ENCODE measurements at places on chromosomes 13 and 19.

DNA sequence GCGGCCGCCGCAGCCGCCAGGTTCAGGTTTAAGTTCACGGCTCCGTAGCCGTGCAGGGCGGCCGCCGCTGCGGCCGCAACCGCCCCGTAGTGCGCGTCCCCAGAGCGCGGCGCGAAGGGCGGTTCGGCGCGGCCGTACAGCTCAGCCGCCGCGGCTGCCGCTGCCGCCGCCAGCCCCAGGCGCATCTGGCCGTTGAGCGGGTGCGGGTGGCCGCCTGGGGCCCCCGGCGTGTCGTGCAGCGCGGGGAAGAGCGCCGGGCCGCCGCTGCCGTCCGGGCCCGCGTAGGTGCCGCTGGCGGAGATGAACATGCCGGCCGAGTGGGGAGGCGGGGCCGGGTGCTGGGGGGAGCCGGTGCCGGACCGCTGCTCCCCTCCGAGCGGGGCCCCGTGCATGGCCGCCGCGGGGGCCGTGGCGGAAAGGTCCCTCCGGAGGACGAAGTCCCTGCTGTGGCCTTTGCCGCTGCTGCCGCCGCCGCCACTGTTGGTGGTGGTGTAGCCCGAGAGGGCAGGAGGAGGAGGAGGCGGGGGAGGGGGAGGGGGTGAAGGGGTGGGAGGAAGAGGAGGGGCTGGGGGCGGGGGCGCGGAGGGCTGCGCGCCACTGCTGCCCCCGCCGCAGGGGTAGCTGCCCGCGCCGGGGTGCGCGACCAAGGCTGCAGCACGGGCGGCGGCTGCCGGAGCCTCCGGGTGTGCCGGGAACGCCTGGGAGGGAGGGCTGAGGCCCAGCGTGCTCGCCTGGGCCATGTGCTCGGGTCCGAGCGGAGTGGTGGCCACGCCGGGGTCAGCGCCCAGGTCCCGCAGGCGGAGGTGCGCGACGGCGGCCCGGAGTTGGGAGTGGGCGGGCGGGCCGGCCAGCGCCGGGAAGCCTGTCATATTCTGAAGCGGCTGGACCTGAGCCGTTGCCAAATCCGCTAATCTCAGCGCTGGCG is 654 bp downstream of the ZIC5 start:
- DNase-seq, result no peak

DNA sequence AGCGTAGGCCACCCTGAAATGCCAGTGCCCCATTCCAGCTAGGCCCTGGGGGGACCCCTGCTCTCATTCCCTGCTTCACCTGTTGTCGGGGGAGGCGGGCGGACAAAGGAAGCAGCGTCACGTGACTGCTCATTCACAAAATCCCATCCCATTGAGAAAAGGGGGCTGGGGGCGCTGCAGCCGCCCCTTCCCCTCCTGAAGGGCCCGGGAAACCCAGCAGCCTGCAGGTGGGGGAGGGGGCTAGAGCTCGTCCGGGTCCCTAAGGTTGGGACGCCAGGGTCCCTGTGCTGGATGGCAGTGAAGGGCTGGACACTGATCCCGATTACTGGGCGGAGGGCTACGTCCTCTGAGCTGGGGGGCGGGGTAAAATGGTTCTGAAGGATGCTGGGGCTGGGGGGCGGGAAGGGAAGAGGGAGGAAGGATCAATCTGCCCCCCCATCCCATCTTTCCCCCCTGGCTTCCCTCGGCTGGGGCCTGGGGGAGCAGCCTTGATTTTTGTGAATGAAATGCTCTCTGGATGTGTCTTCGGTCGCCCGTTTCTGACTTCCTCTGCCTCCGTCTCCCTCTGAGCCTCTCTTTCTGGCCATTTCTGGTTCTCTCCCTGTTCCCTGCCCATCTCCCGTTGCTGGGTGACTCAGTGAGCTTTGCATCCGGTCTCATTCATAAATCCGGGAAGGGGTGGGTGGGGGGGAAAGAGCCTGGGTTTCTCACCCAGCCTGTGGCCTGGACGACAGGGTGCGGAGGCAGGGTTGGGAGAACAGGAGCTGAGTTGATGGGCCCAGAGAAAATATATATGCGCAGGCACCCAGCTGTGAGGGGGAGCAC is 816 bp downstream of the SPRED3 start:
- no peak for DNase-seq

DNA sequence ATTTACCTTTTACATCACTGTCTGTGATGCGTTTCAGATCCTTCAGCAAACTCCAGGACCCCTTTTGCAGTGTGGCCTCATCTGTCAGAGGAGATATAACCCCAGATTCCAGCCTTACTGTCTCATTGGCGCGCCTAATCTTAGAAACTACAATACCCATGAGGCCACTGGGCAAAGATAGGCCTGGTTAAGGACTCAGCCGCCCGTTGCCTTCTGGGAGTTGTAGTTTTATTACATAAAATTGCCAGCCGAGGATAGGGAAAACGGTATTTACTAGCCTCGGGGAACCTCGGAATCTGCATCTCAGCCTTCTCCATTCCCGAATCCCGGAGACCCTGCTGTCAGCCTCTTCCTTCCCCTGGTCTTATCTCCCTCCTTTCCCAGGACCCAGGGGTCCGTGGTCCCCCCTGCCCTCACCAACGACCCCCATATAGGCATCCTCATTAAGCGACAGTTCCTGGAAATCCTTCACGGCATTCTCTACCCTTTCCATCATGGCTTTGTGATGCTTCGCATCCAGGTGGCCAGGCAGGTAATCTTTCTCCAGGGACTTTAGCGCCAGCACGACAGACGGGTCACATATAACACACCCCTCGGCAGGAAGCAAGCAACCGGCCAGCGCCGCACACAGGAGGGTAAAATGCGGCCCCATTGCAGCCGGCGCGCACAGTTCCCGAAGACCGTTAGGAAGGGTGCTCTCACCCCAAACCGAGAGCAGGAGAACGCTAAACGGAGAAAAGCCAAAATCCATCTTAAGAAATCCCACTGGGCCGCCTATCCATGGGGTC is 1.3 kb downstream of the IZUMO1 start:
- DNase-seq, result no peak

- DNase-seq, result no peak
Measured at GRCh38 chr13:76983676-76984075, 8.2 kb upstream of the CLN5 start.
